Posterior vena cava (tissue), 2 donors: ENCODE measurements at places on chromosomes 2 and 18.

DNA sequence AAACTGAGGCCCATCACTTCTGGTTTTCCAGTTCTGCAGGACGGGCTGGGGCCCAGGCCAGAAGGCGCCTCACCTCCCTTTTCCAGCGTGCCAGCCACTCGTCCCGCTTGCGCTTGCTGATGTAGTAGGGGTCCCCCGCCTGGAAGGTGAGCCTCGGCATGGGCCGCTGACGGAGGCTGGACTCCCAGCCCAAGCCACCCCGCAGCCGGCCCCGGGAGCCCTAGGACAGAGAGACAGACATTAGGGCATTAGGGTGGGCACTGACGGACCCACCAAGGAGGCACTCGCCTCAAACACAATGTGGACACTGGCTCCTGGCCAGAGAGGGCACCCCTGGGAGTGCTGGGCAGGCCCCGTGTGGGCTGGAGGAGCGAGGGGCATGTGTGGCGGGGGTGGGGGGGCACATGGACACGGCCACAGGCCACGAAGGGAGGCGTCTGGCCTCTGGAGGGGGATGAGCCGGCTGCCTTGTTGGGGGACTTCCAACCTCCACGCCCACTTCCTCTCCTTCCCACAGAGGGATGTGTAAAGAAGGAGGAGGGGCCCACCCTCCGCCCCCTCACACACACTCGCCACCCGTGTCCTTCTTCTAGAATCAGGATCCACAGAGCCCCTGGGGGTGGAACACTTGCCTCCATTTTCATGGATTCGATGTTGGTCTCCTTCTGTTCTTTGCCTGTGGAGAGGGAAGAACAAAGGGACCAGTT lies 66.7 kb downstream of the DNMT3A start:
- no peak for DNase-seq

DNA sequence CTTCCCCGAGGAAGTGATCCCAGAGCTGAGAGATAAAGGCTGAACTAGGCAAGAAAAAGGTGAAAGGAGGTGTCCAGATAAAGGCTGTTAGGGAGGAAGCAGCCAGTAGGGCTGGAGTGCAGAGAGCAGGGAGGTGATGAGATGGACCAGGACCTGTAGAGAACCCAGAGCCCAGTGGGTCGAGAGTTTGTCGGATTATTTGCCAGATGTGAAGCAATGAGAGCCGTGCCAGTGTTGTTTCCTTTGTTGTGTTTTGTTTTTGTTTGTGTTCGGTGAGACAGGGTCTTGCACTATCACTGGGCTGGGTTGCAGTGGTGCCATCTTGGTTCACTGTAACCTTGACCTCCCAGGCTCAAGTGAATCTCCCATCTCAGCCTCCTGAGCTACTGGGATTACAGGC lies 111.3 kb downstream of the ACTR3 start:
- no peak for DNase-seq

DNA sequence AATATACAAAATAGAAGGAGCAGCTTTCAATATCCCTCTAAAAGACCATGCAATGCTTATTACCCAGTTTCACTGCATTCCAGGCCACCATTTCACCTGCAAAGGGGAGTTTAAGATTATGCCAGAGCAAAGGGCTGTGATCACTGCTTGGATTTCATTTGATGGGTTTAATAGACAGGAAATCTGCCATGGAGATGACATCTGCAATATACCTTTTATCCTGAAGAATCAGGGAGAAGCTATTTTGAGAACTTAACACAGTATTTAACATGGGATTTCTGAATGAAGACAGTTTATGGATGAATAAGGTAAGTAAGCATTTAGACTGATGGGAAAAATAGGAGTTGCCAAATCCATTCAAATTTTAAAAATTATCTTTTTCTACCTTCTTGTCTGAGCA lies 303.0 kb upstream of the SLC8A1 start:
- DNase-seq, result no peak

DNA sequence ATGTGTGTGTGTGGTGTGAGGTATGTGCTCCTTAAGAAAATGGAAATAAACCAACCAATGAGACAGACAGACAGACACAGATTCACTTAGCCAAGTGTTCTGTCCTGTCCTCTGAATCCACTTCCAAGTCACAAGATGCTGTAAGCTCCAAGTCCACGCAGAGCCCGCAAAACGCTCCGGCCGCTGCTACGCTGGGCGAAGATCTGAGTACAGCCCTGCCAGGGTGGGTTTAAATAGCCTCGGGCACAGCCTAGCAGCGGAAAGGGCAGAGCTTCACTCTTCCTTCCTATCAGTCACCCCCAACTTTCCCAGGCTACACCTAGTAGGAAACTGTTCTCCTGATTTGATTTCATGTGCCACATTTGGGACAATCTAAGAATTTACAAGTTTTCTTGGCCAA lies 121.2 kb upstream of the ANKRD30BL start:
- DNase-seq, result no peak

DNA sequence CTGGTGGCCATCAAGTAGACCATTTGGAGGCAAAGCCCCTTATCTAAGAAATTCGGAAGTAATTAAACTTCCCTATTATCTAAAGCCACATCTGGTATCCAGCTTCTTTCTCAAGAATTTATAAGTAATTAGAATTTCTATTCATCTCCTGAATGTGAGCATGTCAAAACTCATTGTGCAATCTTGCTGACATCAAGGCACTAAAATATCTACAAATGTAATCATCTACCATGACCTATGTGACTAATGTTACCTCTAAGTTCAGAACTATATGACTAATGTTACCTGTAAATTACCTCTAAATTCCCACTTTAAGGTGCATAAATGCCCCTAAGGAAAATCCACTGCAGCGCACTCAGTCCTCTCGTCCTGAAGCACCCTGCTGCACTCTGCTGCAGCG lies 773.0 kb downstream of the CPS1 start:
- no peak for DNase-seq

DNA sequence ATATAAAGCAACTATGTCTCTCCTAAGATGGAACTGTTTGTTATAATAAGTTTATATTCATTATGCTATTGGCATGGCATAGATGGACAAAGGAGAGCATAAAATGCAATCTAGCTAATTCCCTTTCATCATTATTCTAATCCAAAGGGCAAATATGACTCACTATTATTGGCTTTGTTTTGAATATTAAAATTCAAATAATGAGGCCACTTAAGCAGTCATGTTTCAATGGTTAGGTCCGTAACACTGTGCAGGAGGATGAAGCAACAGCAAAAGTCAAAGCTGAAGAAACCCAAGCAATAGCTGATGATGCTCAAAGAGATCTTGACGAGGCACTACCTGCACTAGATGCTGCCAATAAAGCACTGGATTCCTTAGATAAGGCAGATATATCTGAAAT lies 177.1 kb downstream of the TRABD2A start:
- DNase-seq, result no peak
